ENCODE measurements at places on chromosomes 7 and 10. TPM values are rescaled to one million over a fixed set of nuclear protein-coding genes. Genes with fewer than 3 reads are reported as not detected.
A peak's percentile ranks its signal among the peaks of the same experiment; 100 is the strongest.

- no peak for DNase-seq
These were observed 2.3 kb downstream of the GSDME start for GRCh38 chr7:24754906-24755506.

DNA sequence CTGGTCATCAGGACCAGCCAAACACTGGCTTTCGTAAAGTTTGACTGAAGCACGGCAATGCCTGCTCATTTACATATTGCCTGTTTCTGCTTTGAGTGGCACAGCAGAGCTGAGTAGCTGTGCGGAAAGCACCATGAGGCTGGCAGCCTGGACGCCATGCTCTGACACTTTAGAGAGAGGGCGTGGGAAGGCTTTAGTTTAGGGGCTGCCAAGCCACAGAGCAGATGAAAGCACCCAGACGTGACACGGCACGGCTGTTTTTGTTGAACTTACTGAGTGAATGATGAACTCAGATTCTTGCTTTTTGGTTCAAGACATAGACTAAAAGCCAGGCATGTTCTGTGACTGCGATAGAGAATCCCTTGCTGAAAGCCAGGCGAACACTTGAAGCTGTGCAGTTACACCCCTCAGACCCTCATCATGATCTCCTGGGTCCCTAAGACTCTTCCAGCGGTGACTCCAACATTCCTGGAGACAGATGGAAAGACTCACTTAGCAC is 182.1 kb downstream of the ZMYND11 start:
- no peak for DNase-seq

GRCh38 chr7:55271069-55271626 is 94.0 kb upstream of the LANCL2 start:
- DNase-seq = peak; percentile 55

DNA sequence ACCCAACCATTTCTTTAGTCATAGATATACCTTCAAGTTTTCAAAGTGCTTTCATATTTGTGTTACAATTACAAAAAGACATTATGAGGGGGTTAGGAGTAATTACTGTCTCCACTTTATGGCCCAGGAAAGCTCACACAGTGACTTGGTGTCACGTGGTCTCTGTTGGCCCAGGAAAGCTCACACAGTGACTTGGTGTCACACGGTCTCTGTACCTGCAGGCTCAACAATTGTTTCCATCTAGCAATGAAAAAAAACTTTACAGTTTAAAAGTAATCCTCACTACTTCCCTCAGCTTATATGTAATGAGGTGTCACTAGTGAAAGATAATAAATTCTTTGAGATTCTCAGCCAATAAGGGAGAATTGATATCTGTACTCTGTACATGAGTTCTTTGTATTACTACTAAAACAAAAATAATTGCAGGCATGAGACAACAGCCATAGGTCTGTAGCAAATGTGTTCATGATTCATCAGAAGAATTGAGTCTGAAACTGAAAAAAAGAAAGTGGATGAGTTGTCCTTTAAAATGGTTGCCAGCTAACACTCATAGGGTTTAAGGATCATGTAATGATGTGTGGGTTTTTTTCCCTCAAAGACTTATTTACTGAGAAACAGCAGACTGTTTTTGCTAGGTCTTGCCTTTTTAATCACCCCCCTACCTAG is 10.9 kb downstream of the OGDH start:
- peak; percentile 51 for DNase-seq

DNA sequence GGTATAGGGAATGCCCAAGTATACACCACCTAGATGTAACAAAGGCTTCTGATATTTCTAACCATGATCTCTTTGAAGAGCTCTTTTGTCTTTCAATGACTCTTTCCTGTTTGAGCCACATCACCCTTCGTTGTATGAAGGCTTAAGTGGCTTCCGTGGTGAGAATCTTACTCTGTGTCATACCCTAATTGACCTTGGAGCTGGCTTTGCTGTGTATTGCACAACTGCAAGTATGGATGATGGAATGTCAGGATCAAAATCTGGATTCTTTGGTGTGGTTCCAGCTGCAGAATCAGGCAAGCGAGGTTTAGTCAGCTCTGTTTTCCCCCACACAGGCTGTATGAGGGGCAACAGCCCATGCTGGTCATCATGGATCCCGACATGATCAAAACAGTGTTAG is 16.0 kb downstream of the CYP3A43 start:
- DNase-seq = no peak

- peak; percentile 73 for DNase-seq
These were observed 174.5 kb upstream of the HDAC9 start for GRCh38 chr7:18320971-18321567.

GRCh38 chr7:117962366-117962994 is 89.2 kb upstream of the CTTNBP2 start:
- DNase-seq = no peak

DNA sequence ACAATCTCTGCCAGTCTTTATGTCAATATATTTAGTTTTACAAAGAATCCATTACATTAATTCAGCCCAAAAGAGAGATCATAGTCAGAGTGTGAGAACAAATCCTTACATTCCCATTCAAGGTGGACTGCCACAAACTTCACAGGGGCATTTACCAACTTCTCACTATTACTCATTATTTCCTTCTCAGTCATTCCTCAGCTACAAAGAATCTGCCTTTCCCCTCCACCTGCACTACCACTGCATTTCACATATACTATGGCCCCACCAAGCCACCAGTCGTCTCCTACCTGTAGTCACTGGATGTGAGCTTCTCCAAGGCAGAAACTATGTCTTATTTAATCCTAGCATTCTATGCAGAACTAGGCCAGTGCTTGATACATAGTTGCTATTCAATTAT is 94.3 kb downstream of the USP6NL start:
- peak; percentile 24 for DNase-seq

DNA sequence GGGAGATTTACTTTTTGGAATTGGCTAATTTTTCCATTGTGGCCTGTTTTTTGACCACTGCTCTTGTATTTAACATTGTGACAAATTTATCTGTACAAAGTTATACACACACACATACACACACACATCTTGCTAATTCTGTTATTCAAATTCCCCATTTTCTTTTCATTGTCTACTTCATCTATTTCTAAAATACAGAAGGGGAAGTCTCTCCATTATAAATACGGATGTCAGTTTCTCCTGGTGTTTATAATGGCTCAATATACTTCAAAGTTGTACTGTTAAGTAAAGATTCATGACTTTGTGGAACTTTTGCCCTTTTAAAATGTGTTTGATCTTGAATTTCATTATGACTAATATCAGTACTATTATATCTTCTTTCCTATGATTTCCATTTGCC is 81.0 kb downstream of the CNOT4 start:
- no peak for DNase-seq

DNA sequence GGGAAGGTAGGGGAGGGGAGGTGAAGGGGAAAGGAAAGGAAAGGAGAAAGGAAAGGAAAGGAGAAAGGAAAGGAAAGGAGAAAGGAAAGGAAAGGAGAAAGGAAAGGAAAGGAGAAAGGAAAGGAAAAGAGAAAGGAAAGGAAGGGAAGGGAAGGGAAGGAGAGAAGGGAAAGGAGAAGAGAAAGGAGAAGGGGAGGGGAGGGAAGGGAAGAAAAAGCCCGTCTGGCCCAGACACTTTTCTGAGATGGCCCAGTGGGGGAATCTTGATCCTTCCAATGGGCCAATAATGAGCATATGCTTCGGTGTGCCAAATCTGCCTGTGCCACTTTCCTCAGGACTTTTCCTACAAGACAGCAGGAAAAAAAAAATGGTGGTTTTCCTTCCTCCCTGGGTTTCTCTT is 64.5 kb downstream of the CH25H start:
- no peak for DNase-seq

DNA sequence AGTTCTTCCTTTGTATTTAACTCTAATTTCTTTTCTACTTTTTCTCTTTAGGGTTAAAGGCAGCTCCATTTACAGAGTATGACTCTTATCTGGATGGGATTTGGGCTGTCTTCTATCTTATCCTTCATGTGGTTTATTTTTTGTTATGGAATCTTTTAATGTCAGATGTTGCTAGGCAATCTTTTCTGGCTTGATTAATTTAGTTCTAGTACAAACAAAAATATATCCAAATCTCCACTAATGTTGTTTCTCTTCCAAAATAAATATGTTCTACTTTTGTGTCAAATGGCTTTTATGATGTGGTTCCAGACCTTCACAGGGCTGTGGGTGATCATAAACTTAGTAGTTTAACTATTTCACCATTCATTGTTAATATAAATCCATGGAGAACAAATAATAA is 246.9 kb downstream of the AHR start:
- DNase-seq = no peak

DNA sequence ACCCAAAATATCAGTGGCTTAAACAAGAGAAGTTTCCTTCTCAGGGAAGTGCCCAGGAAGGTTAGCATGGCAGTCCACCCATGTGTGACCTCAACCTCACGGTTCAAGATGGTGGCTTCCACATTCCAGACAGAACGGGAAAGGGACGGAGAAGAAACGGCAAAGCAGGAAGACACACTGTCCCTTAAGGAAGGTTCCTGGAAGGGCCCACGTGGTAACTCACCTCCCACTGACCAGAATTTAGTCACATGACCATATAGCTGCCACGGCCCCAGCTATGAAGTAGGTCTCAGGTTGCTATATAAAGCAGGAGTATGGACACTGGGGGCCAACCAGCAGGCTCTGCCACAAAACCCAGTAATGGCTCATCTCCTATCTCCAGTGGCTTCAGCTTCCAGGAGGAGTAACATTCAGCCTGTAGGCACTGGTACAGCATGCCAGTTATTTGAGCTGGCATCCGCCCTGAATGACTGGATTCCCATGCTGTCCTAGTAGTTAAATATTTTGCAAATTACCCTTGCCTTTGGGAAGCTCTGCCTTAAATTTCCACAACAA is 278.5 kb upstream of the KLF14 start:
- no peak for DNase-seq

DNA sequence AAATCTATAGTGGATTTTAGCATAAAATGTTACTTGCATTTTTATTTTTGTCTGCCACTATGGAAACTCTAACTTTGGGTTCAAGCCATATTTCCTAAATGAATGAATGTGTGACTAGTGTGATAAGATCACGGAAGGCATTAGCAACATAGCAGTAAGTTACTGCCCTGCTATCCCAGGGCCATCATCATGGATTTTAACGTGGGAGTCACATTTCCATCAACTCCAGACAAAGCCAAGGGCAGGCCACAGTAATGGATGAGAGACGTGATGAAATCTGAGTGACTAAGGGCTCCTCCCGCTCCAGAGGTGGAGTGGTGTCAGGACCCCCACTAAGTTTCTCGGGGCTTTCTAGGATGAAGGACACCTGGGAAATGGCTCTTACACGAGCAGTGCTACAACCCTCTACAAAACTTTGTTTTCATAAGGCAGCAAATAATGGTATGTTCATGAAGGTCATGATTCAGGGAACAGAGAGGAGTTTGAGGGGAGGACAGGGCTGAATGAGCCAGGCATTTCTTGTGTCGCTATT is 34.3 kb downstream of the C10orf120 start:
- no peak for DNase-seq

- no peak for DNase-seq
These were observed 458 bp downstream of the COX15 start for GRCh38 chr10:99731306-99732032.

DNA sequence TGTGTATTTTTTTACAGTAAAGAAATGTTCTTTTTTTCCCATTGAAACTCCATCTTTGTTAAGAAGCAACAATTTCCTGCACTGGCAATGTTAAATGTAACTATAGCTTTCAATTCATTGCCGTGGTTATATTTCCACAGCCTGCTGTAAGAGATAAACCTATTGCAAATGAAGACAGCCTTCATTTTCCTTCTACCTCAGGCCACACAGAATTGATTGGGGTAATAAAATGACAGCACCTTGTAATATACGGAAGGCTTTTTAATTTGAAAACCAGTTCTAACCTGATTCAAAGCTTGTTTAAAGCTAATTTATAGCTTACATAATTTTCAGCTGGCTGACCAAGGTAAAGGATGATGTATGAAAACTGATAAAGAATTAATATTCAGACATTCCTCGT is 161.9 kb downstream of the PHF14 start:
- no peak for DNase-seq

- no peak for DNase-seq
These were observed 78.0 kb downstream of the INPP5A start for GRCh38 chr10:132615341-132616169.

DNA sequence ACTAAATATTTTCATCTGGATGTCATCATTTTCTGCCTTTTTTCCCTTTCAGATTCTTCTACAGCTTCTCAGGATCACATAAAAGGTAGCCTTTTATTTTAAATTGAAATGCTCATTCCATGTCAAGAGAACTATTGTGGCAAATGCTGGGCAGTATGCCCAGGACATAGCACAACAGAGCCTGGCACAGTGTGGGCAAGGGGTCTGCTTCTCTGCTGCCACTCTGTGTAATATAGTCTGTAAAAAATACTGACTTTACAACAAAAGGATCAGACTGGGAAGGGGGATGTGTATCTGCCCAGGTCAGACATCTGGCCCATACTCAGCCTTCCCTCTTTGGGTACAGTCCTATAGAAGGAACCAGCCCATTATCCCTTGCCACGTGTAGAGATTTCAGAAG is 62.7 kb downstream of the CUZD1 start:
- DNase-seq = no peak

DNA sequence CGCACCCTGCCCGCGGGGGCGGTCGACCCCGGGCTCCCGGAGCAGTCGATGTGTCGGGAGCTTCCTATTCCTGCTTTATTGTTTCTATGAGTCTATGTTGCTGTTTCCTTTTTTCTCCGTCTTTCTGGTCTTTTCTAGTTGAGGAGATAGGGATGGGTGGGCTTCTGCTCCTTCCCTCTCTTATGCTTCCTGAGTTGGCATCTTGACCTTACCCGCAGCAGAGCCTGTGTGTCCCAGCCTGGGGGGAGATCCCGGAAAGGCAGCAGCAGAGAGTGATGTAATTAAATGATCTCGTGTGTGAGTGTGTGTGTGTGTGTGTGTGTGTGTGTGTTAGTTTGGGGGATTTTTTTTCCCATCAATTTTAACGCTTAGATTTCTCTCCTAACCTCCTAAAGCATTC is 486 bp upstream of the SORCS1 start:
- no peak for DNase-seq

GRCh38 chr7:108589199-108589598 is 19.5 kb downstream of the DNAJB9 start:
- no peak for DNase-seq

- DNase-seq = no peak
These were observed 202.8 kb upstream of the KCND2 start for GRCh38 chr7:120070201-120070600.

ACTR3C gene
- 10.8 TPM for total RNA-seq

GBX1 gene
- total RNA-seq = not detected

SLC13A1 gene
- not detected for total RNA-seq

LRMDA gene
- total RNA-seq = 3.6 TPM

SPDYE2 gene
- not detected for total RNA-seq

OR9A2 gene
- not detected for total RNA-seq

KAT6B gene
- 94.5 TPM for total RNA-seq
